ENCODE measurements at places on chromosomes 16 and 17.
A peak's percentile ranks its signal among the peaks of the same experiment; 100 is the strongest.

DNA sequence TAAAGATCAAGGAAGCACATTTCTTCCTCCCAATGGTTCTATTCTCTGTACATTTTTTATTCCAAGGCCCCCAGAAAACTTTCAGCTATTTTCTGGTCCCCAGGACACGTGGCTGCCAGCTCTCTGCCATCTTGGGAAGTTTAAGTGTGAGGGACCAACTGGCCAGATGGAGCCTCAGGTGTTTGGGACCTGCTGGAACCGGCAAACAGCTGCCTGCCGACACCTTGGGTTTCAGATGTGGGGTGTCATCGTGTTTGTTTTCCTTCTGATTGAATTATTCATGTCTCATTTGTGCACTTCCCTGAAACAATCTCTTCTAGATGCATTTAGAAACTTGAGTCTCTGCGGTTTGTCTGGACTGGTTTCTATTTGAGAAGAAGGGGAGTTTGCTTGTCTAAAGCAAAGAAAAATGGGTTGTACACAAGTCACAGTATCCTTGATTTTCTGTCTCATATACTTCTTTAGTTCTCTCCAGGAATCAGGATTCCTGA, 386.5 kb downstream of the SLC39A11 start:
- no peak for DNase-seq

DNA sequence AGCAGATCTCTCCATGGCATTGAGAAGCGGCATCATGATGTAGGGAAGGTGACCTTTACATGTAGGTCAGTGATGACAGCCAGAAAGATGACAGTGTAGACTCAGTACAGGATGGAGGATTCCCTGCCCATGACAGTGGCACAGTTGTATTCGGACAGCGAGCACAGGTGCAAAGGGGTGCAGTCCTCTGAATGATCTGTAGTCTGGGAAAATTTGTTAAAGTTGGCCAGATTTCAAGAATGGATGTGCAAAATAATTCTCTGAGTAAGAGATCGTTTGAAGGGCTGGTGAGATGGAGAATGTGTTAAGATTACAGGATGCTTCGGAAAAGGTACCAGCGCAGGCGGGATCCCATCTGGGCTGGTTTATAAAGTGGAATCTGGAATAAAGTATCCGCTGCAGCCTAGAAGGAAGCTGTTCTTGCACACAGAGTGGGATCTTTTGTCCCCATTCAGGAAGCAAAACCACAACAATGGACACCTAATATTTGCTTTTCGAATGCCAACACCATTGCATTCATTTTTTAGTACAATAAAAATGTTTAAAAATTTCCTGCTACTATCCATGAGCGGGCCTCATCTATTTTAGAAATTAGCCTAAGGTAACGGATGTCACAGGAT, 101.2 kb downstream of the RPTOR start:
- no peak for DNase-seq

GRCh38 chr17:45277992-45278391, 16.1 kb upstream of the SPATA32 start:
- DNase-seq, result no peak

DNA sequence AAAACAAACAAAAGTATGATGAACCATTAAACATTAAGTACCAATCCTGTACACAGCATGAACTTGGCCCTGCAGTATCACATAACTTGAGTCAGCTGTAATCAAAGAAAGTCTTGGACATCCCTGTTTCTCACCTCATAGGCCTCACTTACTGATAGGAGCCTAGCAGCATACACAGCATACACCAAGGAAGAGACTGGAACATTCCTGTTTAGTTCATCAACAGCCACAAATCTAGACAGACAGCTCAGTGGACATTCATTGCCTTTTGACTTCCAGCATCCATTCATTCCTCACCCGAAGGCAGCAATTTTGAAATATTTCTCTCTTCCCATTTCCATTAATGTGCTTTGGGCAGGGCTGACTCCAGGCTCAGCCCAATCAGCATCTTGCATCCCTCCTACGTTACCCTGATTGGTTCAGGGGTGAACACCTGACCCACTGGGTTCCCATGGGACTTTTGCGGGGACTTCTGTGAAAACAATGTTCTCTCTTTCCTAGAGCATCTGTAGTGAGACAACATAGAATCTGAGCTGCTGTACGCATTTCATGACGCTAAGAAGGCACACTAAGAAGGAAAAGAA, 336.7 kb upstream of the ZFHX3 start:
- DNase-seq, result no peak

- DNase-seq, result no peak
These were observed 918 bp upstream of the NLRC3 start for GRCh38 chr16:3578121-3578520.

DNA sequence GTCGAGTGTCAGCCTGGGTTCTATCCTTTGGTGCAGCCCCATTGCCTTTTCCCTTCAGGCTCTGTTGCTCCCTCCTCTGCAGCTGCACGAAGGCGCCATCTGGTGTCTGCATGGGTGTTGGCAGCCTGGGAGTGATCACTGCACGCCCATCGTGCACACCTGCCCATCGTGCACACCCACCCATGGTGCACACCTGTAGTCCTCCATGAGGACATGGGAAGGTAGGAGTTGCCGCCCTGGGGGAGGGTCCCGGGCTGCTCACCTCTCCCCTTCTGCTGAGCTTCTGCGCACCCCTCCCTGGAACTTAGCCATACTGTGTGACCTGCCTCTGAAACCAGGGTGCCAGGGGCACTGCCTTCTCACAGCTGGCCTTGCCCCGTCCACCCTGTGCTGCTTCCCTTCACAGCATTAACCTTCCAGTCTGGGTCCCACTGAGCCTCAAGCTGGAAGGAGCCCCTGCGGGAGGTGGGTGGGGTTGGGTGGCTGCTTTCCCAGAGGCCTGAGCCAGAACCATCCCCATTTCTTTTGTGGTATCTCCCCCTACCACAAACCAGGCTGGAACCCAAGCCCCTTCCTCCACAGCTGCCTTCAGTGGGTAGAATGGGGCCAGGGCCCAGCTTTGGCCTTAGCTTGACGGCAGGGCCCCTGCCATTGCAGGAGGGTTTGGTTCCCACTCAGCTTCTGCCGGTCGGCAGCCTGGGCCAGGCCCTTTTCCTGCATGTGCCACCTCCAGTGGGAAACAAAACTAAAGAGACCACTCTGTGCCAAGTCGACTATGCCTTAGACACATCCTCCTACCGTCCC, 2.9 kb downstream of the CTRL start:
- peak; percentile 28 for DNase-seq
